RCC 7860 (cell line): ENCODE measurements at places on chromosomes 3 and 15.

- DNase-seq = no peak
Observed at GRCh38 chr3:117399311-117400078, 689.9 kb downstream of the TUSC7 start.

DNA sequence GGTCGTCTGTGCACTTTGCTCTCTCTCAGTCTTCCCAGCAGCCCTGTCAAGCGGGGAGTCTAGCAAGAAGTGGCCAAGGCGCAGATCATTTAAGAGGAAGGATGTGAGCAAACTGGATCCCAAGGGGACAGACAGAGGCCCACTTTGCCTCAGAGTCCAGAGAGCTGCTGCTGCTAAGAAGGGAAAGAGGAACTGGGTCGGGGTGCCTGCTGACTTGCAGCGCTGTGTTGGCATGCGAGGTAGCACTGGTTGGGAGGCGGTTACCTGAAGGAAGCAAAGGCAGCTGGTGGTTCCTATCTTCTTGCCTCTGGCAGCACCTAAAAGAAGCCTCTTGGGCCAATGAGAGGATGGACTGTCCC is 28.1 kb downstream of the SMAD3 start:
- no peak for DNase-seq

DNA sequence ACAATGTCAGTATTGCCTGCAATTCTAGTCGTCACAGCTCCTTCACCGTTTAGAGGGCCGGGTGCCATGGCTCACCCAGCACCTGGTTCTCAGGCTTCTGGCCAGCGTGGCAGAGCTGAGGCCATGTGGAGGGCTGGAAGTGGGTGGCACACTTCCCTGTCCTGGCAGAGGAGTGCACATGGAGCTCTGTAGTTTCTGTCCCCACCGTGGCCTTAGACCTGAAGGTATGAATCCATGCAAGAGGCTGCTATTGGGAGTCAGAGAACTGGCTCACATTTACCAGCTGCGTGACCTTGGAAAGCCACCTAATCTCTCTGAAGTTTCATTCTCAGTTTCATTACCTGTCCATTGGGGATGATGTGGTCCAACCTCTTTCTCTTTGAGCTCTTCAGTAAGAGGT is 22.2 kb downstream of the EPHB1 start:
- no peak for DNase-seq

DNA sequence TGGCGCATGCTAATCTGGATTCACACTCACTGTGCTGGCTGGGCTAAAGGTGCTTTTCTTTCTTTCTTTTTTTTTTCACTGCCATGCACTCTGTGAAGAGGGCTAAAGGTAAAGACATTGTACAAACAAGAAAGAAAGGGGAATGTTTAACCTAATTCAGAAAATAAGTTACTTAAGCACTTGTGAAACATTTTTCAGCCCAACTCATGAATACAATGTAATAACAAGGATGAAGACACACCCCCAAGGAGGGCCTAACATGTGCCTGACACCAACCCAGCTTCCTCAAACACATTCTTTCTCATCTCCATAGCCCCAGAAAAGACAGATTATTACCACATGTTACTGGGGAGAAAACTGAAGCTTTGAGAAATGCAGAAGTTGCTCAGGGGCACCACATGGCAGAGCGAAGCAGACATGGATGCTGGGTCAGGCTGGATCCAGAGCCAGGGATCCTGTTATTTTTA is 5.7 kb downstream of the STIMATE start:
- DNase-seq = no peak

DNA sequence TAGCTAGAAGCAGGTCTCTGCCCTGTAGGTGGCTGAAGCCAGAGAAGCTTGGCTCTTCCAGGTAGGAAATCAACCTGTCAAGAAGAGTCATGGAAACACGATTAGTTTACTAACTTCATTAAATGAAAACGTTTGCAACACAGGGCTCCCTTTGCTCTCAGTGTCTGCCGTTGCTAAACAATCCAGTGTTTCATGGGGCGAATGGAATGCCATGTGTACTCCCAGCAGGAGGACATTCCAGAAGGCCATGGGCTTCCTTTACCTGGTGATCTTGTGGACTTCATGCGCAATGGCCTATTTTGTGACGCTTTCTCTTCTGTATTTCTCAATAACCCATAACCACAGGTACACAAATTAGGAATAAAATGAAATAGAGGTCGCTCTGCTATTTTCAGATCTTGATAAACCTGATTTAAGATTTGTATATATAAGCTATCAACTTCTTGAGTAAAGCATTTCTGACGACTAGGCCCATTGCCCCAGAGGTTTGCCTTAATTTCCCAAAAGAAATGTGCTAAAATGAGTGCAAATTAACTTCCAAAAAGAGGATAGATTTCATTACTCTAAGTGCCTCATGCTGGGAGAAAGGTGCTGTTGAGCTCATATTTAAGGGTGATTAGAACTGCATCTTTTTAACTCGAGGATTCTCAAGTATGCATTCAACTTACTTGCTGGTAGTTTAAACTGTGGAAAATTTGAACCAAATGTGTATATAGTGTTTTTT is 171.0 kb downstream of the EPHA3 start:
- DNase-seq = no peak

GRCh38 chr3:37922721-37923568 is 61.3 kb downstream of the CTDSPL start:
- DNase-seq = no peak

DNA sequence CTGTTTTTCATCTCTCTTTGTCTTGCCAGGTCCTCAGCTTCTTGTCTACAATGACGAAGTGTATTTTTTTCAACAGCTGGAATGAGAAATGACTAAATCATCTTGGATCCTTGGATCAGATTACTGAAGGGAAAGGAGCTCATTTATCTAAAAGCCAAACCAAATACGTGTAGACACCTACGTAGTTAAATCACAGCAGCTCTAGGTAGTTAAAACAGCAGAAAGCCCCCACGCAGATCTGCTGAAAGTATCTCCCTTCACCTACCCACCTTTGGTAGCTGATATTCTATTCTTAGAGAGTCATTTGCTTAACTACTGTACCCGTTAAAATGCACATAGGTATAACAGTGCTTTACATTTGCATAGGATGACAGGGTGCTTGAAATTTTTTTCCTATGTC is 105.5 kb upstream of the WNT5A start:
- no peak for DNase-seq

- no peak for DNase-seq
Observed at GRCh38 chr15:87357637-87358313, 898.8 kb downstream of the NTRK3 start.

DNA sequence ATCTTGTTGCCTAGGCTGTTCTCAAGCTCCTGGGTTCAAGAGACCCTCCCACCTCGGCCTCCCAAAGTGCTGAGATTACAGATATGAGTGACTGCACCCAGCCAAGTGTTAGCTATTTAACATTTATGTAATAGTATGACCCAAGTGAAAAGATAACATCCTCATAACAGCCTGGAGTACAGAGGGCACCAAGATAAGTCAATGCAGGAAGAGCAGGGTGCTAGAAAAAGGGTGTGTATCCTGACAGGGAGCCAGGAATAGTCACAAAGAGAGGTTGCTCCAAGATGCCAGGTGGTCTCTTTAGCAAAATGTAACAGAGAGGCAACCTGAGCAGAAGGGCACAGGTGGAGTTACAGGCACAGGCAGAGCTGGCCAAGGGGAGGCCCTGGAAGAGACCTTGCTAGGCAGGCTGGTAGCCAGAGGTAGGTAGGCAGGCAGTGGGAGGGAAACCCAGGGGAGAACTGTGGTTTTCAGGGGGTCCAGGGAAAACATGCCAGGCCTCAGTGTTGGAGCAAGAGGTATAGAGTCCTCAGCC is 277.4 kb downstream of the ERC2 start:
- DNase-seq = no peak

GRCh38 chr3:27596334-27596841 is 112.2 kb upstream of the SLC4A7 start:
- peak; percentile 56 for DNase-seq

GRCh38 chr3:166957121-166957520 is 423.0 kb downstream of the ZBBX start:
- DNase-seq = no peak

- DNase-seq = peak; percentile 90
Observed at GRCh38 chr3:39146611-39147591, 6.5 kb downstream of the CSRNP1 start.

GRCh38 chr3:48797626-48798025 is 50.0 kb downstream of the PRKAR2A start:
- DNase-seq = no peak

DNA sequence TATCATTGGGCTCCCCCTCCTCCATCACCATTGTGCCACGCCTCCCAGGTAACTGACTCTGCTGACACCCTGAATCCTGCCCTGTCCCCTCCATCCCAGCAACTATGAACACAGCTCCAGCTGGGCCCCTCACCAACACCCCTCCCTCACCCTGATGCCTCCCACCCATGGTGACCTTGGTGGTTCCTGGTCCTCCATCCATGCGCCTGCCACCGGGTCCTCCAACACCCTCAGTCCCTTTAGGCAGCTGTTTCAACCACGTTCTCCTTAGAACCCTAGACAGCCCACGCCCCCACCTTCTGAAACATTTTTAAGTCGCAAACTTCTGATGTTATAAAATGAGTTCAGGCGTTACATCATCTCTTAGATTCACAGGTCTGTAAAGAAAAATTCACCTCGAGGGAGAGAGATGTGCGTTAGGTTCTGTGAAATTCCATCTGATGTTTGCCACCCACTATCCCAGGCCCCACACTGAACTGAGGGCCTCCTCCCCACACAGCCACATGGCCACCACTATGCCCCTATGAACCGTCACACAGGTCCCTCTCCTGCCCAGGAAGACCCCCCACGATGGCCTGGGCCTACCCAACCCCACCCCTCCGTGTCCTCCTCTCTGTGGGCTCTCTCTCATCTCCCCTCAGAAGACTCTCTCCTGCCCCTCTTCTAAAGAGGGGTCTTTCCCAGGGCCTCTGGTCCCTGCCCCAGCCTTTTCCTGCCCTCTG is 29.8 kb downstream of the PCSK6 start:
- DNase-seq = no peak

- DNase-seq = peak; percentile 52
Observed at GRCh38 chr15:100114100-100114499, 227.7 kb downstream of the ADAMTS17 start.

- DNase-seq = peak; percentile 69
Observed at GRCh38 chr15:91942720-91943394, 89.3 kb downstream of the SLCO3A1 start.

- DNase-seq = no peak
Observed at GRCh38 chr3:84978843-84979242, 20.1 kb downstream of the CADM2 start.

DNA sequence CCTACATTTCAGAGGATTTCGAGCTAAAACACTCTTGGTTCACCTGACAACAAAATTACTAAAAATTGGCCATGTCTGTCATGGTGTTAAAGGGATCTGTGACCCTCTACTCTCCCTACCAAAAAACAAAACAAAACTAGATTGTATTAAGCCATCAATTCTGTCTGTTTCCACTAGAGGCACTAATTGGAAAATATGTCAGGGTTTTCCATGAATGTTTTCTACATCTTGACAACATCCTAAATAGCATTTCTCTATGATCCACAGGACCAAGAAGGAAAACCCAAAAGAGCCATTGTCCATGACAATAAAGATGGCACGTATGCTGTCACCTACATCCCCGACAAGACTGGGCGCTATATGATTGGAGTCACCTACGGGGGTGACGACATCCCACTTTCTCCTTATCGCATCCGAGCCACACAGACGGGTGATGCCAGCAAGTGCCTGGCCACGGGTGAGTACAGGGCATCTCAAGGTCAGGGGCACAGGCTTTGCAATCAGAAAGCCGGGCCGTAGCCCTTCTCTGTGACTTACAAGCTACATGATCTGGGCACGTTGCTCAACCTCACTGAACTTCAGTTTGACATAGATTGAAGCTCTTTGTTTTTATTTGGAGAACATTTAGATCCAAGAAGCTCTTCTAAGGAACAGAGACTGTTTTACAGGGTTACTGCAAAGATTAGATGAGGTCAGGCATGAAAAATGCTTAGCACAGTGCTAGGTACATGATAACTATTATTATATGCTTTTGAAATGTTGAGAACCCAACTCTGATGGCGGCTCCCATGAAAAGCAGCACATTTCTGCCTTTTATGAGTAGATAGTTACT is 74.8 kb downstream of the DNASE1L3 start:
- no peak for DNase-seq

DNA sequence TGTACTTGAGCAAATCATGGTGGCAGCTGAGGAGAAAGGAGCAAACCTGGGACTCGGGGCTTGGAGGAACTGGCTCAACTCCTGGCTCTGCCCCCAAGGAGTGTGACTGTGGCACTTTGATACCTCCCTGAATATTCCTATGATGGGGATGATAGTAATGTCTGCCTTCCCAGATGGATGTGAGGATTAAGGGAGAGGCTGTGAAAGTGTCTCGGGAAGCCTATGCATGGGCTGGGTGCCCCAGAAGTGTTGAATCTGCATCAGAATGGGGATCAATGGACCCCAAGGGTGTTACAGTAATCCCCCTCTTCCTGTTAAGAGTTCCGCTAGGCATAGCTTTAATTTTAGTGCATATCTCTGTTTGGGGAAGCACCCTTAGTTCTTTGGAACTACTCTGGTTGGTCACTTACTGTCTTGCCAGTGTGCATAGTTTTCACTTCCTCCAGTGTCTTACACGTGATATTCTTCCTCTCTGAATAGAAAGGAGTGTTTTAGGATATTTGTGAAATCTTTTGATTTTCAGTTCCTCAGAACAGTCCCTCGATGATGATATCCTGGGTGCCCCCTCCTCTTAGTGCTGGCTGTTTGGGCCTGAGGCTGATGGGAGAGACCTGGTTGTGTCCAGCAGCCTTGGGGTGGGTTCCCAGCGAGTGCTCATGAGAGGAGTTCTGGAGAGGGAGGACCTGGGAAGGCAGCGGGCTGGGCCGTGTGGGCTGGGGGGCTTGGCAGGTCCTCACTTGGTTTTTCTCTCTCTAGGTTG is 97.5 kb downstream of the CHDH start:
- DNase-seq = no peak

DNA sequence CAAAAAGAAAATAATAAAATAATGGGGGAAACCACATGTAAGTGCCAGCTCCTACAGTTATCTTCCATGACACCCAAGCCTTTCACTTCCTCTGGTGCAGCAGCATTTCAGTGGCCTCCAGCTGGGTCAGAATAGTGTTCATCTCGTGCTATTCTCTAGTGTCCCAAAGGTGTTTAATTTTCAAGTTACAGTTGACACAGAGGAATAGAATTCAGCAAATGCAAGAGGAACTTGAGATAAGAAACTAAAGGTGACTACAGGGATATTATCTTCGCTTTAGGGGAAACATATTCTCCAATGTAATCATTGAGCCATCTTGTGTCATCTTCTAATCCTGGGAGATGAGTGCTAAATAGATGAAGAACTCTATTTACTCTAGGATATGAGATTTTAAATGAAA is 212.8 kb downstream of the EPHA3 start:
- no peak for DNase-seq

- DNase-seq = no peak
Observed at GRCh38 chr15:68502398-68502901, 70.5 kb upstream of the ITGA11 start.

DNA sequence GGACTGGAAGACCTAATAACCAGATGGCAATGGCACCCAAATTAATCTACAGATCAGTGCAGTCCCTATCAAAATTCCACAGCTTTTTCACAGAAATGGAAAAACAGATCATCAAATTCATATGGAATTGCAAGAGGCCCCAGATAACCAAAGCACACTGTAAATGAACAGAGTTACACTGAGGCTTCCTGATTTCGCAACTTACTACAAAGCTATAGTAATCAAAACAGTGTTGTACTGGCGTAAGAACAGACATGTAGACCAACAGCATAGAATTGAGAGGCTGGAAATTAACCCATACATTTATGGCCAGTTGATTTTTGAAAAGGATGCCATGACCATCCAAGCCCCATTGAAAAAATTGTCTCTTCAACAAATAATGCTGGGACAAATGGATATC is 16.2 kb downstream of the XPC start:
- no peak for DNase-seq

GRCh38 chr3:195106418-195106906 is 164.5 kb downstream of the XXYLT1 start:
- peak; percentile 12 for DNase-seq
